Ascending aorta (tissue), 2 donors: ENCODE measurements at places on chromosomes 1 and 21. TPM values are rescaled to one million over a fixed set of nuclear protein-coding genes. Genes with fewer than 3 reads are reported as not detected.

SPRR4 gene
- not detected for total RNA-seq

NTMT2 gene
- not detected for total RNA-seq

GBP7 gene
- not detected for total RNA-seq

ORC1 gene
- not detected for total RNA-seq

PSMA5 gene
- 2.6 TPM for total RNA-seq

PDC gene
- not detected for total RNA-seq

IL10RB gene
- 39.1 TPM for total RNA-seq

DNA sequence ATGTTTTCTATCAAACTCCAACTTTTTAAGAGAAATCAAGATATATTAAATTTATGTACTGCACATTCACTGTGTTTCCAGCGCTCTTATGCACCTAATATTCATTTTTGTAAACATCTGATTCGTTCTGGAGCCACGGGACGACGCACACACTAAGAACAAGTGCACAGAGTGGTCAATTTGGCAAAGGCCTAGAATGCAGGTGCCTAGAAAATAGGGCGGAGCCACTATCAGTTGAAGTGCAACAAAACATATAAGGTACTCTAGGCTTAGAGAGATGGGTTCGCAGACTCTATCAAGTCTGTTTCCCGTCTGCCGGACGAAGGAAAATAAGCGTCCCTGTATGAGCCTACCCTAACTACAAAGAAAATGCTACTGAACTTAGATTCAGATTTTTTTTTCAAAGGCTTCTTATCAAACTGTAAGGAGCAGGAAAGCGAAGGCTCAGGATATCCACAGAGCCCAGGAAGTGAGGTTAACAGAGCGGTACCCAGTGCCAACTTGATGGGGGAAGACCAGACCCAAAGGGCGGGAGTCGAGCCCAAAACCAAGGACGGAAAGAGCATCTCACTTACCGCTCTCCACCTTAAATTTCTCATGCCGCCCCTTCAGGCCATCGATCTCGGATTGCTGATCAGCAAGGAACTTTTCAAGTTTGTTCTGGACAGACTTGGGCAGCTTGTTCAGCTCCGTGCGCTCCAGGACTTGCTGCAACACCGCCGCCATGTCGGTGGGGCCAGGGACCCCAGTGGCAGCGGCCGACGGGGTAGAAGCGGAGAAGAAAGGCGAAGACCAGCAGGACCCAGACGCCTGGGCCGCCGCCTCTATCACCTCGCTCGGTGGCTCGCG lies 526 bp downstream of the TPR start:
- DNase-seq, result no peak

- no peak for DNase-seq
Measured at GRCh38 chr1:169931795-169932231, 38.1 kb upstream of the SCYL3 start.

GRCh38 chr1:167059045-167059808 lies 30.9 kb downstream of the GPA33 start:
- DNase-seq, result peak; percentile 83

- DNase-seq, result no peak
Measured at GRCh38 chr1:74629283-74629682, 44.3 kb downstream of the ERICH3 start.

DNA sequence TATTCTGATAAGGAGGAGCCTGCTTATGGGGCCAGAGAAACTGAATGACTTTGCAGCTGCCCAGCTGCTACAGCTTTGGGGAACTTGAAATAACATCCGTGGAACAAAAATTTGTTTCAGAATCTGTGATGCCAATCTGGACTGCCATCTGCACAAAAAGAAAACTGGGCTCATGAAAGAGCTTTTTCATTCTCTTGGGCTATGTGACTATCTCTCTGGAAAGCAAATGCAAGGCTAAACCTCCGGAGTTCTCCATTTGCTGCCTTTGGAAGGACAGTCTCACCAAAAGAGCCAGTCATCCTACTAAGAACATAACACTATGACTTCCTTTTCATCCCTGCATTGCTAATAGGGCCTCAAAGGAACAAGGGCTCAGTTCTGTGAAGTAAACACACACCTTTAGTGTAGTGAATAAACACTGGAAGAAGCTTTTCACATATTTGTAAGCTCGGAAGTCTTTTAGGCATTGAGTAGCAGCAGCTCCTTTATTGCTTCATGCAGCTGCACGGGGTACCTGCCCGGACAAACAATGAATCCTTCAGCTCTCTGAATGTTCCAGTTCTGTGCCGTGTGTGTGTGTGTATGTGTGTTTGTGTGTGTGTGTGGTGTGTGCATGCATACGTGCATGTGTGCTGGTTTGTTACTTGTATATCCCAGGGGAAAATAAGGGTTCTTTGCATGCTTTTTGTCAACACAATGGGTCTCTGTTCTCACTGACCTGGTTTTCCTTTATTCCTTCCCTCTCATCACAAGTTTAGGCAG lies 255.5 kb upstream of the SGIP1 start:
- no peak for DNase-seq

DNA sequence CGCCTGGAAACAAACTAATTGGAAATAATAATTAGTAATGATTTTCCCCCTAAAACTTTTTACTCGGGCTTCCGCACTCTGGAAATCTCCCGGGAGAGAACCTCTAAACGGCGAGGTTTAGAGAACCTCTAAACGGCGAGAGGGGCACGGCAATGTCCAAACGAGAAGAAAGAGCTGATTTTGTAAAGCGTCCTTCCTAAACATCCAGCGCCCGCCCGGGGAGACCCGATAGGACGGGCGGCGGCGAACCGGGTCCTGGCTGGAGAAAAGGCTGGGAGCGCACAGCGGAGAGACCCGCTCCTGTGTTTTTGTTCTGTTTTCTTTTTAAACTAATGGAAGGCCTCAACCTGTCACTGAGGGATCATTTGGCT lies 1.6 kb downstream of the PAX7 start:
- no peak for DNase-seq

DNA sequence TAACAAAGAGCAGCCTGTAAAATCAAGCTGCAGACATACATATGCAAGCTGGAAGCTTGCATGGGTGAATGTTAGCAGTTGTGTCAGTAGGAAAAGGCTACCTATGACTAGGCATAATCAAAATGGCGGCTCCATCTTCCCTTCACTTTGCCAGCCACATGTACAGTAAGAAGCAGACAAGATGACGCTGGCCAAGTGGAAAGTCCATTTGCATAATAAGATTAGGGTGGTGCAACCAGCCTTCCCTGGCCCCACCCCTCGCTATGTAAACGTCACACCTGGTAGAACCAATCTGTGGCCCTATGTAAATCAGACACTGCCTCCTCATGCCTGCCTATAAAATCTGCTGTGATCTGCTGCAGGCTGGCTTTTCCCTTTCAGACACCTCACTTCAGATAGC lies 171.9 kb upstream of the USP25 start:
- DNase-seq, result no peak

GRCh38 chr1:231553320-231553719 lies 24.9 kb downstream of the TSNAX start:
- no peak for DNase-seq

DNA sequence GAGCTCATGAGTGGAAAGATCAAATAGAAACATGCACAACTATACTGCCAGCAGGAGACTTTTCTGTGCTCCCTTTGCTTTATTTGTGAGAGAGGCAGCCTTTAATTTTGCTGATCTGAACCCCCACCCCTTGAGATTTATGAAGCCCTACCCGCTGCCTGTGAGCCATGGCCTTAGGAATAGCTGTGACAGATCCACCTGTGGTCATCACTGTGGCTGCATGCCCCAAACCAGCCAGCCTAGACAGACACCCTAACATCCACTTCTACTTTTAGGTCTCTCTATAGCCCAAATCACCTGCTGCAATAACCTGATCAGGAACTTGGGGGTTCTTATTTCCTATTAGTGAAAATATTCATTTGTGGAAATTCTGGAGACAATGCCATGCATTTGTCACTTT lies 196.2 kb downstream of the C1orf94 start:
- no peak for DNase-seq

DNA sequence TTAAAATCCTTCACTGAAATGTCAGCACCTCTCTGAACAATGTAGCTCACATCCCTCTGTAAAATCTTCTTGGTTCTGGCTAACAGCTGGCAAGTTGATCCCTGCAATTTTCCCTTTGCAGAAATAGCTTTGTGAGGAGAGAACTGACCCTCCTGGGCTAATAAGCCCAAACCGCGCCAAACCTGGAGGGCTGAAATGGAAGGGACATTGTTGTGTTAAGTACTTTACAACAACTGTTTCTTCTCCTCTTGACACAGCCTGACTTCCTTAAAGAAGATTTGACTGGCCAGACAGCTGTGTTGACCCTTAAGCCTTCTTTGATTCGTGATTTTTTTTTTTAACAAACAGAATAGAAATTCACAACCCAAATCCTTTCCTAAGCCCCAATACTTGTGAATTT lies 5.7 kb downstream of the LMX1A start:
- DNase-seq, result no peak

DNA sequence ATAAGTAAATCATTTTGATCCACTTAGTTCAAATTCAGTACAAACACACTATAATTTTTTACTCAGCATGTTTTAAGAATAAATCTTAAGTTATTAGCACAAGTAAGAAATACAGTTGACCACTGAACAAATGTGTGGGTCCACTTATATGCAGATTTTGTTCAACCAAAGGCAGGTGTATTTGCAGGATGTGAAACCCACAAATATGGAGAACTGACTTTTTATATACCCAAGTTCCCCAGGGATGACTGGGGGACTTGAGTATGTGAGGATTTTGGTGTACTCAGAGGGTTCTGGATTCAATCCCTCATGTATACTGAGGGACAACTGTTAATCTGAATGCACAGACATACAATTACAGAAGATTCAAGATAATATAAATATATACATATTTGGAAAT lies 25.7 kb upstream of the ERICH3 start:
- no peak for DNase-seq

GRCh38 chr1:113190078-113190477 lies 117.1 kb downstream of the LRIG2 start:
- DNase-seq, result no peak

- peak; percentile 76 for DNase-seq
Measured at GRCh38 chr1:218521414-218522169, 176.5 kb downstream of the TGFB2 start.

- DNase-seq, result peak; percentile 77
Measured at GRCh38 chr1:12539705-12540579, 78.1 kb downstream of the DHRS3 start.

GRCh38 chr1:37682334-37682987 lies 9.9 kb upstream of the CDCA8 start:
- DNase-seq, result no peak

GRCh38 chr1:47323599-47324031 lies 9.7 kb upstream of the STIL start:
- DNase-seq, result no peak

DNA sequence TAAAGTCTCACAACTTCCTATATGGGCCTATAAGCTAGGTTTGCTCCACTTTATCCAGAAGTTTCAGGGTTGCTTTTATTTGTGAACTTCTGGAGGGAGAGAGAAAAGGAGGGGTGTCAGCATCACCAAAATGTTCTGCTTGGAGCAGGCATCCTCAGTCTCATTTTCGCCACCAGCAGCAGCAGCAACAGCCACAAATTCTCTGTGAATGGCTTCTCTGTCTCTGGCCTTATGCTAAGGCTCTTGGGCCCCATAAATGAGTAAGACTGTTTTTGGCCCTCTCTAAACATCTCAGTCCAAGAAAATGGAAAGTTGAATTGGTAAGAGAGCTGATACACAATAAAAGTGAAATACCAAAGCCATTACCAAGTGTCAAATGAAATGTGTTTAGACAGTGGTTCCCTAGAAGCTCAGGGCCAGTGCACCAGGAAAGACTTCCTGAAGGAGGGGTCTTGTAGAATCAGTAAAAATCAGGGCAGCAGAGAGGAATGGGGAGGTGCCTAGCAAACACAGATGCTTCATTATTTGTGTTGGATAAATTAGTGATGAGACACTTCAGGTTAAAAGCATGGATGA lies 53.0 kb upstream of the SPATA6 start:
- no peak for DNase-seq

GRCh38 chr1:87219626-87220025 lies 109.1 kb upstream of the LMO4 start:
- DNase-seq, result no peak

DNA sequence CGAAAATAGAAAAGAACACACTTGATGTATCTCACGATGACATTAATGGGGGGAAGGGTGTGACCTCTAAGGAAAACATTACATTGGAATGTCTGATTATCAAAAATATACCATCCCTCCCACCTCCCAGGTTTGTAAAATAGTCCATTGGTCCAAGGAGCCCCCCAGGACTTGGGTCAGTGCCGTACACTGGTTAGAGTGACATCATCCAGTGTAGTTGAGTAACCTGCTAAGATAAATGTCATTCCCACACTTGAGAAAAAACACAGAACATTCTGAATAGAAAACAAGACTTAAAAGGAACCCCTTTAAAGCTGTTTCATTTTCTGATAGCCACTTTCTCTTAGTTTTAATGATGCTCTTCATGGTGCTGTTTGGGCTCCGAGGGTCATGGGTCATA lies 15.2 kb downstream of the DDX20 start:
- DNase-seq, result no peak

- no peak for DNase-seq
Measured at GRCh38 chr1:35558374-35559316, 1.0 kb downstream of the NCDN start.

GRCh38 chr21:40575976-40576375 lies 271.0 kb downstream of the DSCAM start:
- DNase-seq, result no peak

DNA sequence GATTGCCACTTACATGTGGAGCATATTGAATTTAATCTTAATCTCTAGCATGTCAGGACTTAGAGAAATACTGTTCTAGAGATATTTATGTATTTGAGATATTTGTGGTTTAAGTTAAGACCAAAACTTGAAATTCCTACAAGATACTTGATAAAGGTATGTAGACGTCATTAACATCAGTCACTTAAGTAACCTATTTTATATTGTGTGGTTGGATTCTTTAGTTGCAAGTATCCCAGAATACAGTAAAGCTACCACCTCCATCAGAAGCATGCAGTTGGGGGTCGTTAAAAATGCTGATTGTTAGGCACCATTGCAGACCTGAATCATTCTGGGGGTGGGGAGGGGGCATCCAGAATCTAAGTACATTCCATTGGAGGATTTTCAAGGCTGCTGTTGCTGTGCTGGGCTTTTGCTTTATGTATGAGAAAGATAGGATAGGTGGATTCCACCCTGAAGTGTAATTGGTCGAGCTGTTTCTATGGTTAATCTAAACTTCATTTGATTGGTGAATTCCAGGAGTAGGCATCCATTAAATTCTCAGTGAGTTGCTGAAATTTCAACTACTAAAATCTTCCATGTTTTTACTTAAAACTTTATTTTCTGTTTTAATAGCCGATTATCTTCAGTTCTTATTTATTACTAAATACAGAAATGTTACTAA lies 4.0 kb downstream of the H3-3A start:
- no peak for DNase-seq

DNA sequence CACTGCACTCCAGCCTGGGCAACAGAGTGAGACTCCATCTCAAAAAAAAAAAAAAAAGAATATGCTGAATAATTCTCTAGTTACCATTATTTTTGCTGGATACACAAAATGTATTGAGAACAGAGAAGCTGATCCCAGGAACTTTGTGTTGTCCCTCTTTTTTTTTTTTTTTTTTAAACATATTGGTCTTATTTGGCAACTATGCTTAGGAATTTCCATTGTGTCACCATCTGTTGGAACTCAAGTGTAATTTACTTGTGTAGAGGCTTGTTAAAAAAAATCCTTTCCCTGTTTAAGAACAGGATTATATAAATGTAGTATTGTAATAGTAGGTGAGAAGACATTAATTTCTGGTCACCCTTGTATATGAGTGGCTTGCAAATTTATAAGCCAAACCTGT lies 28.6 kb downstream of the CAMSAP2 start:
- DNase-seq, result no peak
